ENCODE measurements at places on chromosomes 3 and 15.

- DNase-seq: no peak
These were observed 1129.6 kb downstream of the OTOL1 start for GRCh38 chr3:162626172-162626571.

DNA sequence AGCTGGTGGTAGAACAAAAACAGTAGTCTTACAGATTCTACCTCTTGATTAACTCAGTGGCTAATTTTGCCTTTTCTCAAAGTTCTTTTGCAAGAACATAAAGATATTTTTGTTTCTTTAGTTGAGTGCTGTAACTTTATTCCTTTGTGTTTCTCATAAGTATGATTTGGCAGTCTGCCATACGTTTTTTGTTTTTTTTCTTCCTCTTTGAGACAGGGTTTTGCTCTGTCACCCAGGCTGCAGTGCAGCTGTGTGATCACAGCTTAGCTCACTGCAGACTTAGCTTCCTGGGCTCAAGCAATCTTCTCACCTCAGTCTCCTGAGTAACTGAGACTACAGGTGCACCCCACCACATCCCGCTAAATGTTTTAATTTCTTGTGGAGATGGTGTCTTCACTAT lies 22.4 kb downstream of the B3GNT5 start:
- DNase-seq: no peak

DNA sequence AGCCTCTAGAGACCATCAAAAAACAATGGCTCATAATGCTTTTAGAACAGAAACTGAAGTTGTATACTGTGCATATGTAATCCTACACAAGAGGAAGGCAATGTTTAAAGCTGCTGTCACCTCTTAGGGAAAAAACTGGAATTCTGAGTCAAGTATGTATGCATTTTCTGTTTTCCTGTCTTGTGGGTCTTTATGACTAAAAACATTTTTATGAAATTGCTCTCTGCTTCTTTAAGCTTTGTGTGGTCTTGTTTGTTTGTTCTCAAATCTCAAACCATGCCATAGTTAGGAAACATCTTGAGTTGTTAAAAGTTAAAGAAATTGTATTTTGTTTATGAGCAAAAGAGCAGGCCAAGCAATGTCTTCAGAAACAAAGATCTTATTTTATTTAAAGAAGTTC lies 80.9 kb upstream of the SOX2 start:
- no peak for DNase-seq

DNA sequence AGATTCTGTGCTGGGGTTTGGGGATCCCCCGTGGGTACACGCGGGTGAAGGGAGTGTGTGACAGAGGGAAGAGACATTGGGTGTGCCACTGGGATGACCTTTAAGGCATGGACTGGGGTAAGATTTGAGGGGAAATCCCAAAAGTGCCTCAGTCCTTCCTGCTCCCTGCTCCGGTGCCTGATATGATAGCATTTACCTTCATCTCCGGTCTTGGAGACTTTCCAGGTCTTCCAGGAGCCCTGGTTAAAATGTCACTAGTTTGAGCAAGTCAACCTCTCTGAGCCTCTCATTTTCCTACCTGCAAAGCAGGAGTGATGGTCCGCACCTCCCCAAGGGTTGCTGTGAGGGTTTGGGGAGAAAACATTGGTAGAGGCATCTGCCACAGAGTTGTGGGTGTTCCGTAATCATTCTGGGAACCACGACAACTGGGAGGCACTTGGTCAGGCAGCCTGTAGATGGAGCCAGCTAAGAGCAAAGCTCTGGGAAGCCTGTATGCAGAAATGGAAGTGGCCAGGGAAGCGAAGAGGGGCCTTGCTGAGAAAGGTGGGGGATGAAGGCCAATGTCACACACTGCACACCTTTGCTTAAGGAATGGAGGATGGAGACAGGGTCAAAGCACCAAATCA lies 33.9 kb upstream of the KIF23 start:
- no peak for DNase-seq

DNA sequence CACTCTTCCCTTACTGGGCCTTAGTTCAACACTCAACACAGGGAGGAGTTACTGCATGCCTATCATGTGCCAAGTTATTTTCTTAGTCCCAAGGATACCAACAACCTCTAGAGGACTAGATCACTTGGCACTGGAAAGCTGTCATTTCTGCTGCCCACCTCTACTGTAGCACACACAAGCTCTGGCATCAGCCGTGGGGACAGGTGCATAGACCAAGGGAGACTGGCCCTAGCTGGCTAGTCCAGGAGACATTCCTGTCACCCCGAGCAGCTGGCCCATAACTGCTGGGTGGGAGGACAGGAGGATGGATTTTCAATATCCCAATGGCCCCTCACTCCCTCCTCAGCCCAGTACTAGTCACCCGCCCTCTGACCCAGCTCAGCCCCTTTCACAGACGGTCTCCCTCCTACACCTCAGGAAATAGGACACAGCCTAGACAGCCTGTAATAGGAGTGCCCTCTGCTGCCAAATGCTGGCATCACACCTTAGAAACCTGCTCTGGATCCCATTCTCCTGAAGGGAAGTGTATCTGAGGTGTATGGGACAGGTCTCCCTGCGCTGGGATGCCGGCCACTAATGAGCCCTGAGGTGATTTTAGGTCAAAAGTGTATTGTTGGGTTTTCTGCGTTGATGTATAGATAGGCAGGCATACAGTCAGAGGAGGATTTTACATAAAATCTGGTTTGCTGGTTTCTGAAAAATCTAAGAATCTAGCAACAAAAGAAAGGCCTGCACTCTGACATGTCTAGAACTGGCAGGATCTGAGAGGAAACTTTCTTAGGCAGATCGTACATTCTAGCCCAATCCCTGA lies 3.4 kb upstream of the DZIP1L start:
- DNase-seq: peak; percentile 77

DNA sequence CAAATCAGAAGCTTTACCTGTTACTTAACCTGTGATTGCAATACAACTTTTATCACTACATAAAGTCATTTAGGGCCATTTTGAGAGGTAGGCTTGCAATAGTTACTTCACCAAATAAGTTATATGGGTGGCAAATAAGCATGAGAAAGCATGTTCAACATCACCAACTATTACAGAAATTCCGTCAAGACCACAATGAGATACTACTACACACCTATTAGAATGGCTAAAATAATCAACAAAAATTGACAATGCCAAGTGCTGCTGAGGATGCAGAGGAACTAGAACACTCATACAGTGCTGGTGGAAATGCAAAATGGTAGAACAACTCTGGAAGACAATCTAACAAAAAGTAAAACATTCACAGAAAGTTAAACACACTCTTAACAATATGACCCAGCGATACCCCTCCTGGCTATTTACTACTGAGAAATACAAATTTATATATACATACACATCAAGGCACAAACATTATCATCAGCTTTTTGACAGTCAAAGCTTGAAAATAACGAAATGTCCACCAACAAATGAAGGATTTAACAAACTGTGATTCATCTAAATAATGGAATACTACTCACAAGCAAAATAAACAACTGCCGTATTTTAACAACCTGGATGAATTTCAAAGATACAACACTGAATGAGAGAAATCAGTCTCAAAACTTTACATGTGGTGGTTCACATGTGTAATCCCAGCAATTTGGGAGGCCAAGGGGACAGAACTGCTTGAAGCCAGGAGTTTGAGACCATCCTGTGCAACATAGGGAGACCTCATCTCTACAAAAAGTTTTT lies 82.9 kb downstream of the MYO9A start:
- no peak for DNase-seq

DNA sequence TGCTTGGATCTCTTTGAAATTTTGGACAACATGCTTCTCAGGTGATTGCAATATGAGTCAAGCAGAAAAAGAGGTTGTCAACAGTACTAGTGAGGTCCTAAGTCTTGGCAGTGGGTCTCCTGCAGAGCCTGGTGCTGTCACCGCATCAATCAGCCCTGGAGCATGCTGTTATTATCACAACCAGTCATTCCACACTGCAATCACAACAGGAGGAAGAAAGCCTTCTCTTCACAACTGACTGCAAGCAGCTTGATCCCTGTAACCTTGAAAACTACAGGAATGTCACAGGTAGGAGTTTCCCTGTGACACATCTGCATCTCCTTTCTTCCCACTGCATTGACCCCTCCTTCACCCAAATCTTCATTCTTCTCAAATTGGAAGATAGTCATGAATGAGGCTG lies 451.1 kb upstream of the ATP11B start:
- no peak for DNase-seq

- DNase-seq: peak; percentile 66
These were observed 1.7 kb downstream of the LRRC3B start for GRCh38 chr3:26624209-26624765.

DNA sequence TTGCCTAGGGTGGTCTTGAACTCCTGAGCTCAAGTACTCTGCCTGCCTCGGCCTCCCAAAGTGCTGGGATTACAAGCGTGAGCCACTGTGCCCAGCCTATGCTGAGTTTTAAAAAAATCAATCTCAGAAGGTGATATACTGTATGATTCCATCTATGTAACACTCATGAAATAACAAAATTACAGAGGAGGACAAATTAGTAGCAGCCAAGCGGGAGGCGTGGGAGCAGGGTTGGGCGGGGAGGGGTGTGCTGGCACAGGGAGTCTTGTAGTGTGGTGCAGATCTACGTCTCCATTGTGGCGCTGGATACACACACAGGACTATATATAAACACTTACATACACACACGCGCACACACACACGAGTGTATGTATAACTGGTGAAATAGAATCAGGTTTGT lies 80.6 kb upstream of the LINGO1 start:
- DNase-seq: no peak

DNA sequence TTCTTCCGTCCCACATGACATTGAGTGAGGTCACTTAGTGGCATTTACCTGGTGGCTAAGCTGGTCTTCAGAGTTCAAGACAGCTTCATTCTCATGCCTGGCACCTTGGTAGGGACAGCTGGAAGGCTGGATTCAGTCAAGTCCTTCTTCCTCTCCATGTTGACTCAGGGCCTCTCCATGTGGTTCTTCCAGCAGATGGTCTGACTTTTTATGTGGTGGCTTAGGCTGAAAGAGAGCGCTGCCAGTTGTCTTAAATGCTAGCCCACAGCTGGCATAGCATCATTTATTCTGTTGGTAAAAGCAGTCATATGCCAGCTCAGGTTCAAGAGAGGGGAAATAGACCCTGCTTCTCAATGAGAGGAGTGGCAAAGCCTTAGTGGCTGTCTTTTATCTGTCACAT lies 53.0 kb upstream of the CTDSPL start:
- DNase-seq: no peak

DNA sequence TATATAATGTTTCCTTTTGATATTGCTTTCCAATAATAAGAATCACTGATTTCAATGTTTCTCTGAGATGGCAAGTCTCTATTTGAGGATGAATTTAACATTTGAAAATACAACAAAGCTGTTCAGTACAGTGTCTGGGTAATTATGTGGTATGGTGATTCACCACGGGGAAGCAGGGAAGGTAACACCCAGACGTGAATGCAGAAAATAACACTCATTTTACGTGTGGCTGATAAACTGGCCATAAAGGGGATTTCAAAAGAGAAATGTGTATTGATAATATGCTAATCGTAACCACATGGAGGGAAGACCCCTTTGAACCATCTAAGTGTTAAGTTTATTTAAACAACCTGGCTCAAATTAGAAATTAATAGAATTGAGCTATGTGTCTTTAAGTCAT lies 344.6 kb downstream of the GRM7 start:
- no peak for DNase-seq

DNA sequence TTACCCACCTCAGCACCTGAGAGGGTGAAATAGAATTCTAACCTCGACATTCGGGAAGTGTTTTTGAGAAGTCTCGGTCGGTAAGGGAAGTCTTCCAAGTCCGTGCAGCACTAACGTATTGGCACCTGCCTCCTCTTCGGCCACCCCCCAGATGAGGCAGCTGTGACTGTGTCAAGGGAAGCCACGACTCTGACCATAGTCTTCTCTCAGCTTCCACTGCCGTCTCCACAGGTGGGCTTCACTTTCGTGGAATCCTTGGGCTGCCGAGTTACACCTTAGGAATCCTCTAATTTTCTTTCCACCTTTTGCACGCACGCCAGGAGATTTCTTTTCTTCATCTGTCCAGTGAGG lies 775 bp downstream of the CCNDBP1 start:
- no peak for DNase-seq

GRCh38 chr3:53162672-53163443 lies 1.8 kb downstream of the PRKCD start:
- no peak for DNase-seq

GRCh38 chr3:190718097-190718496 lies 144.4 kb downstream of the GMNC start:
- DNase-seq: no peak

- no peak for DNase-seq
These were observed 14.4 kb upstream of the TMC3 start for GRCh38 chr15:81388436-81388770.

DNA sequence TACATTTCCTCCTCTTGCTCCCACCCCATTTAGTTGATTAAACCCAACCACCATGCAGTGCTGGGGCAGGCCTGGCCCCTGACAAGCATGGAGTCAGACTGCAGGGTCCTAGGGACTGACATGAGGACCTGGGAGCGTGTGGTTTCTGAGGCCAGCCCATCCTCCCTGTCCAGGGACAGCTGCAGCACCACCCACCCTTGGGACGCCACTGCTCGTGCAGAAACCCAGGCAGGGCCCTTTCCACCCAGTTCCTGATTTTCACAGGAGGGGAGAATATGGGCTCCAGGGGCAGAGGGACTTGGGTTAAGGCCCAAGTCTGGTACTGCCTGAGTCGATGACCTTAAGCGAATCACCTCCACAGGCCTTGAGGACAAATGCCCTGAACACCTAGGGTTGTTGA lies 23.7 kb downstream of the PLXND1 start:
- no peak for DNase-seq

DNA sequence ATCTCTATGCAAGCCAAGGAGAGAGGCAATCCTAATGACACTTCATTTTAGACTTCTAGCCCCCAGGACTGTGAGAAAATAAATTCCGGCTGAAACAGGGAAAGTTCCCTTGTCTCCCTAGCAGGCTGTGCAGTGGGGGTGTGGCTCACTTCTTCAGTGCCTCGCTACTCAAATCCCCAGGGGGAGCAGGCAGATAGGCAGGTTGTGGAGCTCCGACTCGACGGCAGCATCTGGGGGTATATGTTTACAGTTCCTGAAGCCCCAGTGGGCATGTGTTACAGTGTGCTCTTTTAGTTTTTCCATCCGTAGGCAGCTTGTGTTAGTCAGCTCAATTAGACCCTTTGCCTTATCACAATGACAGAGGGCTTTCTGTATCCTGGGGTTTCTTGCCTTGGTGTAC lies 836.5 kb downstream of the PDCD6IP start:
- DNase-seq: no peak

- DNase-seq: no peak
These were observed 749.8 kb downstream of the NAALADL2 start for GRCh38 chr3:175608911-175609310.

GRCh38 chr3:104629038-104629437 lies 737.7 kb upstream of the ALCAM start:
- DNase-seq: no peak

DNA sequence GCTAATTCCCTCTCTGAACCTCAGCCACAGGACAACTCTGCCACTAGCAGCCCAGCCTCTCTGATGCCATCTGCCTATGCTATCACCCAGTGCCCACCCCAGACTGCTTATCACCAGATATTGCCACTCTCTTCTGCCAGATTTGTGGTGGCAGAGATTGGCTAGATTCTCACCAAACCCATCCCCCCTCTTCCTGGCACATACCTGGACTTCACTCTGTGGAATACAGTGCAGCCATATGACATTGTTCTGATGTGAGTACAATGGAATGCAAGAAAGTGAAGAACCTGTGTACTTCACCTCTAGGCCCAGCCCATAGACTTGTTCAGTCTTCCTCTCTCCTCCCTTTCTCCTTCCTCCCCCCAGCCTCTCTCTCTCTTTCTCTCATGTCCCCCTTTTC lies 46.9 kb upstream of the NTRK3 start:
- no peak for DNase-seq

GRCh38 chr3:140933552-140933951 lies 8.1 kb upstream of the SLC25A36 start:
- no peak for DNase-seq

Data from type B pancreatic cell (in vitro differentiated cells).